Uterine smooth muscle cell (primary cell): ENCODE measurements at places on chromosomes 16 and 17. TPM values are rescaled to one million over a fixed set of nuclear protein-coding genes. Genes with fewer than 3 reads are reported as not detected.

CD7 gene
- not detected in 2 replicates for total RNA-seq

KCTD19 gene
- under 0.01 and 0.12 TPM in 2 replicates for total RNA-seq

SLC38A8 gene
- total RNA-seq: not detected in 2 replicates

CHST4 gene
- total RNA-seq: not detected in 2 replicates

KRT40 gene
- total RNA-seq: not detected in 2 replicates

NTN1 gene
- 0.11 and 0.12 TPM in 2 replicates for total RNA-seq

MRPL10 gene
- 21.4 and 22.5 TPM in 2 replicates for total RNA-seq

TAF15 gene
- total RNA-seq: 66.9 and 96.7 TPM in 2 replicates

PLLP gene
- total RNA-seq: 0.12 TPM in 1 of 2 replicates, not detected in the other

DECR2 gene
- total RNA-seq: 14.4 and 15.9 TPM in 2 replicates

DNAH2 gene
- 0.22 and 0.37 TPM in 2 replicates for total RNA-seq

RPS15A gene
- 1,572 and 2,129 TPM in 2 replicates for total RNA-seq

HOXB9 gene
- not detected in 2 replicates for total RNA-seq

NPB gene
- total RNA-seq: 0.22 and 0.25 TPM in 2 replicates

ASGR1 gene
- 1.3 and 1.4 TPM in 2 replicates for total RNA-seq

CXCL16 gene
- total RNA-seq: 0.33 and 1.6 TPM in 2 replicates

CCDC40 gene
- total RNA-seq: 1.7 and 2.0 TPM in 2 replicates

HEXIM2 gene
- total RNA-seq: 7.6 and 9.6 TPM in 2 replicates

GGT6 gene
- not detected in 2 replicates for total RNA-seq

SHBG gene
- total RNA-seq: 0.11 and 0.37 TPM in 2 replicates

NPW gene
- total RNA-seq: 0.33 and 0.87 TPM in 2 replicates

TEKT1 gene
- total RNA-seq: not detected in 2 replicates

MFSD6L gene
- not detected in 2 replicates for total RNA-seq

ZNF200 gene
- 8.1 and 9.2 TPM in 2 replicates for total RNA-seq

C1QTNF8 gene
- not detected in 2 replicates for total RNA-seq

MMP25 gene
- under 0.01 and 0.11 TPM in 2 replicates for total RNA-seq

SGCA gene
- 0.33 and 1.9 TPM in 2 replicates for total RNA-seq

CHD9NB gene
- 0.66 and 2.1 TPM in 2 replicates for total RNA-seq

TBX6 gene
- 0.11 and 0.12 TPM in 2 replicates for total RNA-seq

NACA2 gene
- total RNA-seq: not detected in 2 replicates

SDK2 gene
- 0.11 and 0.12 TPM in 2 replicates for total RNA-seq

WSB1 gene
- 135 and 174 TPM in 2 replicates for total RNA-seq

NUDT7 gene
- total RNA-seq: 4.7 and 11.2 TPM in 2 replicates

PPP1R27 gene
- not detected in 2 replicates for total RNA-seq

FOXF1 gene
- total RNA-seq: 7.2 and 12.2 TPM in 2 replicates

CHST6 gene
- 0.22 and 1.00 TPM in 2 replicates for total RNA-seq

ADGRG3 gene
- not detected in 2 replicates for total RNA-seq

DBNDD1 gene
- total RNA-seq: 0.75 and 1.4 TPM in 2 replicates
